HCT116 (cell line): ENCODE measurements at places on chromosomes 1 and 21. TPM values are rescaled to one million over a fixed set of nuclear protein-coding genes. Genes with fewer than 3 reads are reported as not detected.

BNIPL gene
- total RNA-seq: 0.86 TPM

GJA8 gene
- not detected for total RNA-seq

DNA sequence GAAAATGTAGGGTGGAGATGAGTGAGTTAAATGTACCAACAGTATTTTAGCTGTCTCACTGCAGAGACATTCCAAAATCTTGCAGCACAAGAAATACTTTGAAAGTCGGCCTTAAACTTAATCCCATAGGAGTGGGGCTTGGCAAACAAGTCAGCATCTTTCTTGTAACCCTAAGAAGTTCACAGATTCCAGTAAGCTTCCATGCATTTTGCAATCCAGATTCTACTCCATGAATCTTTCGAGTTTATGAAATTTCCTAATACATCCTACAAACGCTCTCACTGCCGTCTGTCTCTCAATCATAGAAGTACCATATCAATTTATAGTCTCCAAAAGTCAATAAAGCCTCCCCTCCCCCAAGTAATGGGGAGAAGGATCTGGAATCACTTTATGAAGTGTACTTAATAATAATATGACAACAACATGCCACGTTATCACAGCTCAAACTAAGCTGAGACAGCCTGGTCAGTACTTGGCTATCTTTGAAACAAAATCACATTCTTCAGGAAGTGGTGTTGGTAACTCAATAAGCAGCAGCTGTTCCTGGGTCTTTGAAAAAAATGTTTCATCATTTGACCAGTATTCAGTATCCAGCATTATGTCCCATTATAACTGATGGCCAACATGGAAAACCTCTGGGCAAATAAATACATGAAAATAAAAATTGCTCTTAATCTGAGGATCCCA lies 317.4 kb upstream of the RUNX1 start:
- no peak overlapping the region for H3K4me3 ChIP-seq
- H3K4me1 ChIP-seq: no peaks in the 10 kb centered on the region
- H3K36me3 ChIP-seq: no peaks in the 10 kb centered on the region
- no peak overlapping the region for H3K27ac ChIP-seq
- DNase-seq: no peak

- no peak overlapping the region for H3K4me3 ChIP-seq
- 0 out of 2 replicates have a peak, but pooled peaks cover 2% of the 10 kb centered on the region for H3K4me1 ChIP-seq
- H3K36me3 ChIP-seq: no peaks in the 10 kb centered on the region
- H3K27ac ChIP-seq: no peak overlapping the region
- no peak for DNase-seq
These were observed 52.1 kb downstream of the C4BPA start for GRCh38 chr1:207156095-207156494.

GRCh38 chr1:230394134-230394533 lies 32.0 kb downstream of the PGBD5 start:
- H3K4me1 ChIP-seq: no peaks in the 10 kb centered on the region
- H3K27me3 ChIP-seq: no peaks in the 10 kb centered on the region; the same call in 1 of the 2 replicates
- H3K36me3 ChIP-seq: no peaks in the 10 kb centered on the region
- H3K27ac ChIP-seq: no peak overlapping the region
- H3K4me3 ChIP-seq: no peak overlapping the region

DNA sequence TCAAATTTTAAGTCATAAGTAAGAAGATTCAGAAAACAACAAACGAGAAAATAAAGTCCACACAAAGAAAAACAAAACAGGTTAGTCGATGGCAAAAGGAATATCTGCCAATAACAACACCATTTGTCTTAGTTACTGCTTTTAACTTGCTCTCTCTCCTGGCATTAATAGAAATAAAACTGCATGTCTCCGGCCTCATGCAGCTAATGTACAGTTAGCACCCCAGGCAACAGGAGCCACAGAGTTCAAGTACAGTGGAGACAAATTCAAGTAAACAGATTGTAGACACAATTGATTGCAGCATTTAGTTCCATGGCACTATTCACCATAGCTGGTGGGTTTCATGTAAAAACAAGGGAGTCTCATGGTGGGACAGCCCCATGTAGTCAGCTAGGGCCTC lies 33.5 kb downstream of the SUSD4 start:
- no peak overlapping the region for H3K27ac ChIP-seq
- H3K4me3 ChIP-seq: no peak overlapping the region
- no peaks in the 10 kb centered on the region for H3K36me3 ChIP-seq
- no peak for DNase-seq
- peaks cover 40% of the 10 kb centered on the region for H3K27me3 ChIP-seq
- peaks cover 7% of the 10 kb centered on the region; the same call in 1 of the 2 replicates for H3K4me1 ChIP-seq
